ENCODE measurements at places on chromosomes 2 and 18.

GRCh38 chr2:67267241-67267640 lies 129.9 kb upstream of the ETAA1 start:
- DNase-seq: no peak
- no peak overlapping the region for H3K4me3 ChIP-seq
- no peak overlapping the region for H3K27ac ChIP-seq

GRCh38 chr2:151984424-151985083 lies 114.3 kb downstream of the CACNB4 start:
- H3K36me3 ChIP-seq: no peaks in the 10 kb centered on the region
- no peak overlapping the region for H3K4me3 ChIP-seq
- H3K27me3 ChIP-seq: no peaks in the 10 kb centered on the region
- no peaks in the 10 kb centered on the region for H3K4me1 ChIP-seq

DNA sequence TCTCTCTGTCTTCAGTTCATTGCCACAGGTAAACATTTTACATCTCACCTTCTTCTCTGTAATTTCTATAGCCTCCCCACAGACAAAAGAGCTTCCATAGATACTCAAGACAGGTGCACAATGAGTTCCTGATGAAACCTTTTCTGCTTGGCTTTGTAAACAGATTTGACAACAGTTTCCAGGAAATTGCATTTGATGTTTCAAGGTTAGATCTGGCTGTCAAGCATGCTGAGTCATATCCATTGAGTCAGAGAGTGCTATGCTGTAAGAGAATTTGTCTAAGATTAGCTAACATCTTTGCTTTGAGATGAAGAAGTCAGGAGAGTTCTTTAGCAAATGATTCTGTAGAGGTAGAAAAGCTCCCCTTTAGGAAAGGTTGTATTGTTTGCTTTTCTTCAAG lies 40.6 kb upstream of the MAP2 start:
- H3K27ac ChIP-seq: no peak overlapping the region
- no peak overlapping the region for H3K4me3 ChIP-seq
- H3K4me1 ChIP-seq: no peaks in the 10 kb centered on the region
- no peaks in the 10 kb centered on the region for H3K27me3 ChIP-seq

DNA sequence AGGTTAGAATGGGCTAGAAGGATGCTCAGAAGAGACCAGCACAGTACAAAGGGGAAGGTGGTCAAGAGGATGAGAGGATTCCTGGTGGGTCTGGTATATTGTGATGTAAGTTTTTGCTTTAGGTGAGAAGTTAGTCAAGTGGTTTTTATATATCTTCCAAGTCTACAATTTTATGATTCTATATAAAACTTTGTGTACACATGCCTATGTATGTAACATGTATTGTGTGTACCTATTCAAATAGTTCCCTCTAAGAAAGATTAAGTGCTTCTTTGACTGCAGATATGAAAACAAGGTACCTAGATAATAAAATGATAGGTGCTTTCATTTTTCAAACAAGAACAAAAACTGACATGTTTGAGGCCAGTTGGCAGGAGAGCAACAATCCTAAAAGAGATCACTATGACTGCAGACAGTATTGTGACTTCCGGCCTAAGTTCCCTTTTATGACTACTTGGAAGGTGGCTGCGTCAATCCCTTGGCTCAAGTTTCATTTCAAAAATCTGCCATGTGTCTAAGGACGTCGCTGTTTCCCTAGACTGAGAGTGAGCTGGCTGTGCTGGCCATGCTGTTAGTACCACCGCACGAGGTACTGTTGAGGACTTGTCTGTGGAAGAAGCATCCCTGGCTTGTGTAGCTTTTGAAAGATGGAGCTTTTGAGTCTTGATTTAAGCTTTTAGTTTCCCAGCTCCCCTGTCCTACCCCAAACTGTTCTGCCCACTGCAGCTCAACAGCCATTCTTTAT lies 123.1 kb downstream of the PRPF40A start:
- H3K36me3 ChIP-seq: no peaks in the 10 kb centered on the region
- H3K4me3 ChIP-seq: no peak overlapping the region
- no peaks in the 10 kb centered on the region for H3K4me1 ChIP-seq
- H3K27ac ChIP-seq: no peak overlapping the region

- H3K4me3 ChIP-seq: no peak overlapping the region
- no peaks in the 10 kb centered on the region for H3K4me1 ChIP-seq
- DNase-seq: no peak
- no peak overlapping the region for H3K27ac ChIP-seq
Measured at GRCh38 chr2:101273056-101273455, 20.4 kb downstream of the CNOT11 start.

GRCh38 chr2:53463806-53464726 lies 303.5 kb upstream of the CHAC2 start:
- H3K4me3 ChIP-seq: no peak overlapping the region
- no peaks in the 10 kb centered on the region for H3K4me1 ChIP-seq
- H3K36me3 ChIP-seq: no peaks in the 10 kb centered on the region
- no peaks in the 10 kb centered on the region for H3K27me3 ChIP-seq
- H3K27ac ChIP-seq: no peak overlapping the region
